Colonic mucosa (tissue), 4 donors: ENCODE measurements at places on chromosomes 11 and 22.
A peak's percentile ranks its signal among the peaks of the same experiment; 100 is the strongest.

DNA sequence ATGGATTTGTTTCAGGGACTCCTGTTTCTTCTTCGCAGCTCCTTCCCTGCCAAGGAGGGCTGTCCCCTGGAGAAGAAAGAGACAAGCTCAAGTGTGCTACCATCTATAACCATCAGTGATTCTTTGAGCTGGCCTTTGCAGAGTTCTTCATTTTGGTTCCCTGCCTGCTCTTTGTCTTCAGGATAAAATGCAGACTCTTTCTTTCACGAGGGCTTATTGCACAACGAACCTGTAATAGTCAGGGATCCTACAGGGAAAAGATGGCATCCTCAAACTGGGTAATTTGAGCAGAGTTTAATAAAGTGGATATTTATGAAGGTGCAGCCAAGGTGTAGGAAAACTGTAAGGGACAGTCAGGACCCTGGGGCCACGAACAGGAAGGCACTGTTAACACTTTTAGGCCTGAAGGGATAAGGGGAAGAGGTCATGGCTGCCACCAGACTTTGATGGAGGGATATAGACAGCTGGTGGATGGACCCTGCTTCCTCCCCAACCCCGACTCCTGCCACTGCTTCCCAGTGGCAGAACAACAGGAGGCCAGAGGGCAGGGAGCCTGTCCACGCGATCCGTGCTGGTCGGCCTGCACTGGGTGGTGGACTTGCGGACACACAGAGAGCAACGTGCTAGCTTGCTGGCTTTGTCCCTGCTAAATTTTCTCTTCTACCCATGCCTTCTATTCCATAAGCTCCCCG, 767.0 kb downstream of the NTM start:
- DNase-seq: no peak

DNA sequence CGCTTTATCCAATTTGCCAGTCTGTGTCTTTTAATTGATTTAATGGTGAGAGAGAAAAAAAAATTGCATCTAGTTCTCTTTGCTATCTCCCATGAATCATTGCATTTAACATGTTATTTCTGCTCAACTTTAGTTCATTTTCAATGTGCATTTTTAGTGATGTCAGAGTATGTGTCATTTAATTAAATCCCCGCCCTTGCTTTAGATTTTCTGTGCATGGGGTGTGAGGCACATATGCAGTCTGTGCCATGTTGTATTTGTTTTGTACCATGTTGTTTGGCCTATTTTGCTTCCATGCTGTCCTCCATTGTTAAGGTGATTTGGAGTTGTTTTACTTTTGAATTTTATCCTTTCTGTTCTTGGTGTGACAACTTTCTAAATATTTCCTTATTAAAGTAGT, 8.3 kb upstream of the NCR3LG1 start:
- DNase-seq: no peak

DNA sequence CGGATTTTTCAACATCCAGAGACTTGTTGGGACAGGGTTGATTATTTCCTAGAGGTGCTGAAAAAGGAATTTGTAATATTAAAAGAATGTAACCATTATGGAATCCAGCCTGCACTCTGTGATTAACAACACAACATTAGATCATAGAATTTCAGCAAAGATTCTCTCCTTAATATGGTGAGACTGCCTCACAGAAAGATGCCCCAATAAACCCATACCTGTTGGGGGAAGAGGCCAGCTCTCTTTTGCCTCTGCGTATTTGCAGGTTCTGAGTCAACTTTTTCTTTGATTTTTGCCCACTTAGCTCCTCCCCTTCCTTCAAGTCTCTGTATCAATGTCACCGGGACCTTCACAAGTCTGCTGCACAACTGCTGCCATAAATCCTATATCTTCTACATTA, 12.4 kb upstream of the MTMR3 start:
- no peak for DNase-seq

DNA sequence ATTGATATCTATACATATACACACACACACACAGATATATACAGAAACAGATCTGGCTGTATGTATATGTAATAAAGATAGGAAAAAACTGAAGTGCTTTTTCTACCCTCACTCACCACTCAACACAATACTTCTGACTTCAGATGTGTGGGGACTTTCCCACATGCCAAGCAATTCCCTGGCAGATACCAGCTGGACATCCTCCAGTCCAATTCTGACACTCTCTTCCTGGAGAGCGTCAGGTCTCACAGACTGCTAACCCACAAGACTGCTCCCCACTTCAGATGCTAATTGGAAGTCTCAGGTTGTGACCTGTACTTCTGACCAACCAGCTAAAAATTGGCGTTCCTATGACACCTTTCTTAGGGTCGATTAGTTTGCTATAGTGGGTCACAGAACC, 140.6 kb downstream of the ATG16L2 start:
- no peak for DNase-seq

GRCh38 chr22:49959782-49960158, 802 bp upstream of the PIM3 start:
- peak; percentile 68 for DNase-seq

- DNase-seq: no peak
Observed at GRCh38 chr11:73990730-73991129, 8.1 kb upstream of the UCP2 start.

- no peak for DNase-seq
Observed at GRCh38 chr11:75632450-75632849, 36.4 kb downstream of the MAP6 start.

- no peak for DNase-seq
Observed at GRCh38 chr11:13222285-13222684, 55.3 kb upstream of the BMAL1 start.

DNA sequence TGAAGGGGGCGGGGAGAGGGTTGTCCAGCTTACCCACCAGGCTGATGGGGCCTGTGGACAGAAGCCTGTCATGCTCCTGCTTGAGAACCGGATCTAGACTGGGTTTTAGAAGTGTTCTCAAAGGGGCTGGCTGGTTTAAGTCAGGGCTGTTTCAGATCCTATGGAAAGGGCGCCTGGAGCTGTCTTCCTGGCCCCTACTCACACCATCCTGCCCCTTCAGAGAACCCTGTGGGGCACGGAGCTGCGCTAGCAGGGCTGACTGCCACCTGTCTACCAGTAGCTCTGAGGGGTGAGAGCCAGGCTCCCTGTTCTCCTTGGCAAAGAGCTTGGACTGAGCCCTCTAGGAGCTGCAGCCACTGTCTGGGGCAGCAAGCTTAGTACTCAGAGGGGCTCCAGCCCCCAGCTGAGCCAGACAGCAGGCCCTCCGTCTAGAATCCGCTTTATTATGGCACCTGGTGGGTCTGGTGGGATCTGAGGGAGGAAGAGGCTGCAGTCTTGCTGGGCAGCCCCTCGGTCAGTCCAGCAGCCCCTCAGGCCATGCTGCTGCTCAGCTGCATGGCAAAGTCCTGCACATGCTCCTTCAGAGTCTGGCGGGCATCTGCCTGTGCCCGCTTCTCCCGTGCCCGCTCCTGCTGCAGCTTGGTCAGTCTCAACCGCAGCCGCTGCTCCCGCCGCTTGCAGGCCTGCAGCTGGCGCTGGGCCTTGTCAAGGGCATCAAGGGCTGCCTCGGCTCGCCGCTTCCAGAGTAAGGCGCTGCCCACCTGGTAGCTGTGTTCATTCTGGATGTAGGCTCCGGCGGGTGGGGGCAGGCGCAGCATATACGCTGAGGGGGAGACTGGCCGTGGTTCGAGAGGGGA, 2.3 kb downstream of the THAP7 start:
- DNase-seq: no peak

GRCh38 chr11:78420255-78420764, 2.7 kb upstream of the GAB2 start:
- peak; percentile 77 for DNase-seq

- no peak for DNase-seq
Observed at GRCh38 chr11:84390441-84391078, 1104.4 kb upstream of the CCDC90B start.

- DNase-seq: peak; percentile 80
Observed at GRCh38 chr22:38030311-38031133, 26.7 kb upstream of the PICK1 start.

GRCh38 chr11:62411524-62411923, 7.3 kb upstream of the SCGB1A1 start:
- DNase-seq: no peak

GRCh38 chr11:130414107-130415080, 14.0 kb downstream of the ADAMTS8 start:
- DNase-seq: no peak

DNA sequence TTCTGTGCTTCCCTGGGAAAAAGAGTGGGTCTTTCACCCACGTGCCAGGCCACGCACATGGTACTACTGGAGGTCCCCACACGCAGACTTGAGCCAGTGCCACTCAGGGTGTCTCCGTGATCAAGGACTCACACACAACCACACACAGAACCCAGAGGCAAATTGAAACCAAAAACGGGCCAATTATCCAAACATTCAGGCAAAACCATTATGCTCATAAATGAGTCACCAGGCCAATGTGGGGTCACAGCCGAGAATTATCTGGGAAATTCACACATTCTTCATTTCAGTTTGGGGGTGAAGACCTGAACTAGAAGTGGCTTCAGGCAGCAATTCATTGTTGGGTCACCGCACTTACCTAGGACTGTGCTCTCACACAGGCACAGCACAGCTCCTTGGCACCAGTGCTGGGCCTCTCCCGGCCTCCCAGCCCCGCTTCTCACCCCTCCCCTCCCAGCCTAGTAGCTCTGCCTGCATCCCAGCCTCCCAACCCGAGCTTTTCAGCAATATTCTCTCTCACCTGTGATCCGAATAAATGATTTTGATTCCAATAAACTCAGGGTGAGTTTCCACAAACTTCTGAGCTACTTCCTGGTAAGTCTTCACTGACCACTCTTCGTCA, 28.0 kb downstream of the ADA2 start:
- DNase-seq: no peak

GRCh38 chr11:13090228-13090708, 81.2 kb downstream of the RASSF10 start:
- DNase-seq: no peak

DNA sequence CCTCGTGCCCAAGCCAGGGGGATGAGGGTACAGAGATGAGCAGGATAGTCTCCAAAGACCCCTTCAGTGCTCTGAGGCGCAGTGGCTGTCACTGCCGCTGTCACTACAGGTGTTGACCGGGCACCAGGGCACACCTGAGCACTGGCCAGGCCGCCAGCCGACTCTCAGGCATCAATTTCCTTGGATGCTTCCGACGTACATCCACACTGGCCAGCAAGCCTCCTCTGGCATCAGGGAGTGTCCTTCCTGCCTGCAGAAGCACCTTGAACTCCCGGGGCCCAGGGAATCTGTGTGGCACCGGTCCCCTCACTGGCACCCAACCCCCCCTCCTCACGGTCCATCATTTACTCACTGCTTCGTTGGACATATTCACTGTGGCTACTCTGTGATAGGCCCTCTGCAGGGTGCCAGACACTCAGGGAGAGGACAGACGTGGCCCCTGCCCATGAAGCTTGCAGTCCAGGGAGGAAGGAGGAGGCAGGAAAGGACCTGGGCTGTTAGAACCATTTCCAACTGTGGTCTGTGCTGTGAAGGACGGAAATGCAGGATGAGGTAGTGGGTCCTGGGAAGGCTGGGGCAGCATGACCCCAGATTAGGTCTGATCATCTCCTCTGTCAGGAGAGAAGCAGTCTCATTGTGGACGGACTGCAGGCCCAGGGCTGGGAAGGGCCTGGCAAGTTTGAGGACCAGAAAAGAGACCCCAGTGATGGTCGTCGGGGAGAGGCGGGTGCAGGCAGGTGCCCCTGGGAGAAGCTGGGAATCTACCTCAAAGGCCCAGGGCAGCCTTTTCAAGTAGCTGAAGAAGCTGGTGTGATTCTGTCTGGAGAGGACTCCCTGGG, 46.3 kb upstream of the ANO1 start:
- peak; percentile 15 for DNase-seq

DNA sequence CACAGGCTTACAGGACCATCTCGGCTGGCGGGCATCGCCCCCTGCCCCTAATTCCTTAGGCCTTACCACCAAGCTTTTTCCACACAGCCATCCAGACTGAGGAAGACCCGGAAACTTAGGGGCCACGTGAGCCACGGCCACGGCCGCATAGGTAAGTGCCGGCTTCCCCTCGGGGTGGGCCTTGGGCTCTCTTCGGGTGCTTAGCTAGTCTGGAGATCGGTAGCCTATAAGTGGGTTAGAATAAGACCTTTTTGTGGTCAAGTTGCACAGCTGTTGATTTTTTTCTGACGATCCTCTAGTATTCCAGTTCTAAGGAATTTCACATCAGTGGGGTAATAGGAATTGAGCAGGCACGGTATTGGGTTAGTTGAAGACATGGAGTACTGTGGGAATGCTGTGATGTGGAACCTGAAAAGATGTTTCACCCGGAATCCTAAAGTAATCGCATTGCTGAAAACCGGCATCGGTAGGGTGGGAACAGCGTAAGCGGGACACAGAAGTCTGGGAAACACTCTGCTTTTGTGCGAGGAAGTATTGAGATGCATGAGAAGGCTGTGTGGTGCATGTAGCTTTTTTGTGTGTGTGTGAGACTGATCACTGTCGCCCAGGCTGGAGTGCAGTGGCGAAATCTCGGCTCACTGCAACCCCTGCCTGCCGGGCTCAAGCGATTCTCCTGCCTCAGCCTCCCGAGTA, 669 bp downstream of the RPL27A start:
- DNase-seq: no peak

DNA sequence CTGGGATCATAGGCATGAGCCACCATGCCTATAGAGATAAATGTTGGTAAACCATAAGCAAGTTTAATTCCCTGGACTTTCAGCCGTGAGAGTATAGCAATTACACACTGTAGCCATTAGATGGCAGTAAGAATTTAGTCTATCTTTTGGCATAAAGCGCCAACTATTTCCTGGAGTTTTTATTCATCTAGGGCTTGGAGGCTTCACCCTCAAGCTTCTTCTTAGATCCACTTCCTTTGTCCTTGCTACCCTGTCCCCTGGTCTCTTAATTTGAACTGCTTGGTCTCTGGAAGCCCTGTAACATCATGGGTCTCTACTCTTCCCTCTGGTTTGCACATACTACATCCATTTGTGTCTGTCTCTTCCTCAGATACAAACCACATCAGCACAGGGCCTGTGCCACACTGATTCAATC, 38.2 kb downstream of the OR10A6 start:
- DNase-seq: no peak

- DNase-seq: peak; percentile 6
Observed at GRCh38 chr22:48895336-48895735, 932.3 kb downstream of the BRD1 start.

GRCh38 chr11:134734141-134734845, 322.3 kb upstream of the B3GAT1 start:
- no peak for DNase-seq

GRCh38 chr11:76637491-76638269, 32.9 kb downstream of the LRRC32 start:
- no peak for DNase-seq

DNA sequence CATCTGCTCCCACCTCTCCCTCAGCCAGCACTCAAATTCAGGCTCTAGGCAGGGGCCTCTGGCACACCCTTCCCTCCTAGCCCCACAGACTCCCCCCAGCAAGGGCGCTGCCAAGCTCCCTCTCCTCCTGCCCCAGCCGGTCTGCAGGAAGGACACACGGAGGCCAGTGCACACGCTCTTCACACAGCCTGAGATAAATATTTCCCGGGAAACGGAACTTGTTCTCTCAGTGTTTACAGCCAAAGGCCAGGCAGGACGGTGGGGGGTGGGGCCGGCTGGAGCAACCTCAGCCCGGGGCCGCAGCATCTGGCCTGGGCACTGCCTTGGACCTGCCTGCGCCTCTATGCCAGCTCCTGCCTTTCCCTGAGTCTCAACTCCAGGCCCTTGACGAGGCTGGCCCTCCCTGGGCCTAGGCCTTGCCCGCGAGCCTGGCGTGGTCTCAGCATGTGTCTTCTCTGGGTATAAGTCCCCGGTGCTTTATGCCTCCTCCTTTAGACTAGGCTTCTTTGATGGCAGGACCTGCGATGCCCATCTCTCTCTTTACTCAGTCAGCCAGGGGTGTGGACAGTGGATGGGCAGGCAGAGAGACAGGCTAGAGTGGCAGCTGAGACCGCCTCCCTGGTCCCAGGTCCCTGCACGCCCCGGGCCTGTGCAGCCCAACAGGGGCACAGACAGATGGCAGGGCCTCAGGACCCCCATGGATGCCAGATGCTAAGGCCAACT, 48.4 kb downstream of the PDE2A start:
- DNase-seq: peak; percentile 43
